Activated CD4-positive, CD25-positive, alpha-beta regulatory T cell (primary cell): ENCODE measurements at places on chromosomes 5 and 9.

- DNase-seq, result no peak
Measured at GRCh38 chr9:23322392-23322791, 503.6 kb downstream of the ELAVL2 start.

DNA sequence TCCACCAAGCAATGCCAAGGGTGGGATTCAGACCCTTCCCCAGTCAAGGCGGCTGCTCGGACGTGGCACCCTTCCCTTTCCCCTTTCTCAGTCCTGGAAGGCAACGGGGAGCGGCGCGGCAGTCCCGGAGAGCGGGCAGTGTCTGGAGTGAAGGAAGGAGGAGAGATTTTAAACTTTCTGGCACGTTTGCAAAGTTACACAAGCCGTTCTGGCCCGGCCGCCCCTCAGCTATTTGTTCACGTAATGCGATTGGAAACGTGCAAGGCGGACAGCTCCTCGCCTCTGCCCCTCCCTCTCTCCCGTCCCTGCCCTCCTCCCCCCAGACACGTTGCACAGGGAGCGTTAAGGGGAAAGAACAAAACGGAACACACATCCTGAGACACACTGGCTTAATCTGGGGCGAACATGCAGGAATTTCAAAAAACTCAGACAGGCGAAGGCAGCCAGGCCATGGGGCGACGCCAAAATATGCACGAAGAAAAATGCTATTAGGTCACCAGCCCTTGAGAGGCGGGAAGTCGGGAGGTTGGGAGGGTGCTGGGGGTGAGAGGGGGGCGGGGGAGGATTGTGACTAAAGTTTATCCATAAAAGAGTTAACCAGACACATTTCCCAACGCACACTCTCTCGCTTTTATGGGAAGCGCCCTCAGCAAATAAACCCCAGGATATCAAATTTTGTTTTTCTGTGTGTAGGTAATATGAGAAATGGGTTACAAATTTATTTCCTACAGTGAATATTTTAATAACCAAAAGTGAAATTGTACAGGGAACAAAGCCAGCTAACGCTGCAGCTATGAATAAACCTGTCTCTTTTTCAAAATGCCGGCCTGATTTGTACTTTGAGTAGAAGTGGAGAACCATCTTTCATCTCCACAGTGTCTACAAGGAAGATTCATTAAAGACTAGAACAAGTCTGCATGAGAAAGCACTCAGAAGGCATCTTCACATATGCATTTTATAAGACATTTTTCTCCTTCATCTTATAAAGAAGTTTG is at the start of gene LOX:
LOX (minus strand) TSS at position 144 of the 995 bp plus-strand sequence. CDS start 274 bp downstream, outside the sequence.
- no peak for DNase-seq

DNA sequence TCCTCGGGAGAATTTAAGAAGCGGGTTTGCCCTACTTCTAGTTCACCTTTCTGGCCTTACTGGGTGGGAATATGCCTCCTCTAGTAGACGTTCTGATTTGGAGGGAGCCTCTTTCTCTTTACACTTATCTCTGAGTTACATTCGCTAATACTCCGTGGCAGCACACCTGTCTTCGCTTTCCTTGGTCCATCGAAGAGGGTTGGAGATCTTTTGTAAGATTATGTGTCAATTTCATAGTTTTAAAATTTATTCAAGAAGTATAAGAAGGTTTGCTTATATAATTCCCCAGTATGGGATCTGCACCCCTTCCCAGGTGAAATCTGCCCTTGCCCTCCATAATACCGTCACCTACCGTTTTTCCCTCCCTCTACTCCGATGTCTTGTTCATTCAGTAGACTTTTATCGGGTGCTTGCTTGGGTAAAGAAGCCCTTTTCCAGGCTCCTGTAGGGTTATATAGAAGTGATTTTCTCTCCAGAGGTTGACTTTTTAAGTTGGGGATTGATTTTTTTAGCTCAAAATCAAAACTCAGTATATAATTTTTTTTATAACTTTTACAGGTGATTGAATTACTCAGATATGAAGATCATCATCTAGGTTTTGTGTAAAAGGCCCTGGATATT is 1.1 kb downstream of the GPBP1 start:
- DNase-seq, result no peak

DNA sequence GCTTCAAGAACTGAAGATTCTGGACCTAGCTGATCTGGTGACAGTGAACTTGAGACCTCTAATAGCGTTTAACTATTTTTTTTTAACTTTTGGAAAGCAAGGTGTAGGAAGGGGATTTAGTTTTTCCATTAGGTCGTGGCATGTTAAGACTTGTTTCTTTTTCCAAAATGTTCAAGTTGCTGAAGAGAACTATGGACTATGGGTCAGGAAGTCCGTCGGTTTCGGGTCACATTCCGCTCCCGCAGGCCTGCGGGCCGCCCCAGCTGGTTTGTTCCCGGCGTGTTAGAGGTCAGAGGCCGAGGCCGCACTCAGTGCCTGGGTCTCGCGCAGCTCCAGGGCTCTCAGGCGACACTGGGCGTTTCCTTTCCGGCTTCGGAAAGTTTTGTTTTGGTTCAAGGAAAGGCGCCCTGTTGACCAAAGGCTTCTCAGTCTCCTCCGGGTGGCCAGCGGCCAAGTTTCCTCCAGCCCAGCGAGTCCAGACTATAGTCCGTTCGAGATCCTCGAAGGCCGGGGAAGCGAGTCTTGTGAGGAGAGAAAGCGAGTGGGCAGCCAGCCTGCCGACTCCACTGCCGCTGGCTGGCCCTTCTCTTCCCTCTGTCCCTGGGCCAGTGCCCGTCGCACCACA is 586 bp upstream of the FCHO2 start:
- DNase-seq, result no peak

- DNase-seq, result no peak
Measured at GRCh38 chr9:764105-764524, 77.4 kb upstream of the DMRT1 start.

GRCh38 chr9:4875559-4875958 is 82.8 kb downstream of the RCL1 start:
- no peak for DNase-seq

DNA sequence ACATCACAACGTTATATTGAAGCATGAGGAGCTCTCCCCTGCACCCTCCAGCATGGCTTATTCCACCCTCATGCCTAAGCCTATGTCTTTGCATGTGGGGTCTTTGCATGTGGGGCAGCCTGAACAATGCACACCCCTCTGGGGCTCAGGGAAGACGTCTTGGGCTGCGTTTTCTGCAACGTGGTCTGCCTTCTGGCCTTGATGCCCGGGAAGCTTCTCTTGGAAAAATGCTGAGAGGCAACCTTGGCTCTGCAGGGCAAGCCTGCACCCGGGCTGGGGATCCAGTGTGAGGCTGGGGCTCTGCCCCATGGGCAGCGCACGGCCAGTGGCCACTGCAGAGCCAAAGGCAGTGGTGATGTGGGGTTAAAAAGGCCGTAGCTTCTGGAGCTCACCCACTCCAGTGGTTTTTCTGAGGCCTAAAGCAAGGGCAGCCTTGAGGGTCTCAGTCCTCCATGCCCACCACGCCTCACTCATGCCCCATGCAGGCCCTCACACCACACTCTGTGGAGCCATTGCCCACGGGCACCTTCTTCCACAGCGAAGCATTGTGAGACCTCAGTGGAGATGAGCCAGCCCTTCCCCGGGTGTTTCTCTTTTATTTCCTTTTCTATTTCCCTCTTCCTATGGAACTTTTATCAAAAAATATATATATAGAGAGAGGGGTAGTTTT is 112.2 kb downstream of the MRPL36 start:
- no peak for DNase-seq

GRCh38 chr9:15570769-15571168 is 17.9 kb downstream of the CCDC171 start:
- no peak for DNase-seq

DNA sequence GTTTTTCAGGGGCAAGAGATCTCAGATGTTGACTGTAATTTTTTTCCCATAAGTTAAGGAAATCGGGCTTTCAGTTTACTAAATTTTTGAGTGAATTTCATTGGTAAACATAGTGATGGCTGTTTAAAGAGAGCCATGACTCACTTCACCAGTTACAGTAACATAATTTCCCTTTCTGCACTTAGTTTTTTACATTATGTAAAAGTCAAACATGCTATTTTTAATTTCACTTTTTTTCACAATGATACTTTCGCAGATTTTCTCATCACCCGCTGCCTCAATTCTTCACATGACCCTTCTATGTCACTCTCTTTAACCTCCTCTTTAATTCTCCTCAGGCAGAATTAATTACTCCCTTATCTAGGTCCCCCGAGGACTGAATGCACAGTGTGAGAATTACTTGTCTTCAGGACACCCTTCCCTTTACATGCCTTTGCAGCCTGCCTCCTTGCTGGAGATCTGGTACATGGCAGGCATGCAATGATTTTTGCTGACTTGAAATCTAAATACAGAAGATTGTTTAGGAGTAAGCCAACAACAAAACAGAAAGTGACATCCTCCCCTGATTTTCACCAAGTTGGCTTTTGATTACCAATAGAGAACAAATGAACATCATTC is 217.5 kb upstream of the S1PR3 start:
- no peak for DNase-seq

GRCh38 chr9:111154081-111154562 is 115.9 kb upstream of the LPAR1 start:
- DNase-seq, result no peak

GRCh38 chr5:1763548-1763911 is 36.1 kb downstream of the MRPL36 start:
- DNase-seq, result no peak

GRCh38 chr5:150527038-150527437 is 19.1 kb downstream of the NDST1 start:
- DNase-seq, result no peak

DNA sequence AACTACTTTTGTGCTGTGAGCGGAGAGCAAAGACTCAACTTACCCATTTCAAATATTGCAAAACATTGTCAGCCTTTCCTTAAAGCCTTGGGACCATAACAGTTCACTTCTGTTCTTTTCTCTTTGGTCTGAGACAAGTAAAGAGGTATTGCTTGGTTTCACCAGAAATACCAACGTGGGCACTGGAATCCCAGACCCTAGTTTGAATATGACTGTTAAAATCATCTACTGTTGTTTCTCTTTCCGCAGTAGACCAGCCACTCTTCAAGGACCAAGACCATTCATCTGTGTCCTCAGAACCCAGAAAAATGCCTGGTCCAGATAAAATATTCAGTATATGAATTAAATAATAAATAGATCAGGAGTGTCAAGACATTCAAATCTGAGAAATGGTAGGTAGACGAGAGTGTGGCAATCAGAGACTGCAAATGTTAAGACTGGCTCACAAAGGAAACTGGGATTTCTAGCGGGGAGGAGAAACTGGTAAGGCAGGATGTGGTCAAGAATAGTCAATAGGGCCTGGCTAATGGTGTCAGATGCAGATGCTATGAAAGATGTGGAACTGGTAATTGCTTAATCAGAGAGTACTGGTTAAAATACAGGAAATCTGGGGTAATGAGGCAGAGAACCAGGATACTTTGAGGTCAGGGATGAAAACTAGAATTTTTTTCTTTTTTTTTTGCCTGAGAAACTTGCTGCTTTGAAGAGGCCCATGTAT is 82.1 kb upstream of the IL33 start:
- no peak for DNase-seq

DNA sequence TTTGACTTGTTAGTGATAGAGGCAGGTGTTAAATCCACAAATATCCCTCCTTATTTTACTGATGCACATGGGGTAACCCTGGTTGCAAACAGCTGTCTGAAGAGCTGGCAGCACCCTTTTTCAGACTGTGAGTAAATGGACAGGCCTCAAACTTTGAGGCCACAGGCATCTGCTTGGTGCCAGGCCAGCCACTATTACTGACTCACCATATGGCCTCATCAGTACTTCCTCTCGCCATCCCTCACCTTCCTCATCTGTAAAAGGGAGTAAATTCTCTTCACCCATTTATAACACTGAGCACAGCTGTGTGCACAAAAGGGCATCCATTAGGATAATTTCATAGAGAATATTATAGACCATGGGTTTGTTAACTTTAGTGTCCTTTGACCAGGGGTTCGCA is 11.9 kb upstream of the TNIP1 start:
- DNase-seq, result no peak

GRCh38 chr5:149418910-149419531 is 39.9 kb upstream of the IL17B start:
- no peak for DNase-seq

GRCh38 chr9:97076238-97076637 is 37.3 kb upstream of the CTSV start:
- no peak for DNase-seq

- DNase-seq, result no peak
Measured at GRCh38 chr9:1042466-1042865, 7.7 kb upstream of the DMRT2 start.

GRCh38 chr5:149130121-149130914 is 11.0 kb upstream of the ABLIM3 start:
- no peak for DNase-seq

GRCh38 chr9:69824499-69825252 is 4.1 kb downstream of the CFAP95 start:
- no peak for DNase-seq

- DNase-seq, result no peak
Measured at GRCh38 chr9:9783711-9784110, 829.1 kb downstream of the PTPRD start.

GRCh38 chr9:136714096-136714892 is 1.9 kb downstream of the DIPK1B start:
- no peak for DNase-seq

DNA sequence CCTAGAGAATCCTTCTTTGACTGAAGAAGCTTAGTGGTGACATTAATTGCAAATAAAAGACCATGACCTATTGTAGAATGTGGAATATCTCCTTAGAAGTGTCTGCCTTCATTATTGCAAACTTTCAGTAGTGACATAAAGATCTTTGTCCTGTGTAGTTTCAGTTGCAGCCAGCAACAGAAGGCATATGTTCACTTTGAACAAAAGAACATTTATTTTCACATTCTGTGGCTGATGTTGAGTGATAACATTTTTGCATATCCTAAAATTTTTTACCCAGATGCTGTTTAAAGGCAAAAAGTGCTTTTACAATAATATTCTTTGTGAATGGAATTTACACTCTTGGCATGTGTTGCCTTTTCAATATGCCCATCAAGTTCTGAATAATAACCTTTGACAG is 165.9 kb downstream of the TMC1 start:
- DNase-seq, result no peak

DNA sequence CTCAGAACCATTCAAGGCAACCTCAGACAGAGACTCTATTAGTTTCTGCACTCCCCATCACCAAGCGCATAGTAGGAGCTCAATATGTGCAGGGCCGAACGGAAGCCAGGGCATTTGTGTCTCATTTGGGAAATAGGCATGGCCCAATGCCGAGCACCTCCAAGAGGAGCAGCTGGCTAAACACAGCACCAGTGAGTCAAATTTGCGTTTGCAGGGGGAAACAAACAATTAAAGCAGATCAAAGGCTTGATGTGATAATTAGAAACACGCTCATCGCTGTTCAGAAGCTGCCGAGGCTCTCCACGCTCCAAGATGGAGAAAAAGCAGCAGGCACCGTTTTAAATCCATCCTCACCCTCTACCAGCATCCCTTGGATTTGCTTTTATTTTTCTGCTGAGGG is 225.3 kb downstream of the AGTPBP1 start:
- DNase-seq, result no peak
